ENCODE measurements at places on chromosomes 1 and 21.

DNA sequence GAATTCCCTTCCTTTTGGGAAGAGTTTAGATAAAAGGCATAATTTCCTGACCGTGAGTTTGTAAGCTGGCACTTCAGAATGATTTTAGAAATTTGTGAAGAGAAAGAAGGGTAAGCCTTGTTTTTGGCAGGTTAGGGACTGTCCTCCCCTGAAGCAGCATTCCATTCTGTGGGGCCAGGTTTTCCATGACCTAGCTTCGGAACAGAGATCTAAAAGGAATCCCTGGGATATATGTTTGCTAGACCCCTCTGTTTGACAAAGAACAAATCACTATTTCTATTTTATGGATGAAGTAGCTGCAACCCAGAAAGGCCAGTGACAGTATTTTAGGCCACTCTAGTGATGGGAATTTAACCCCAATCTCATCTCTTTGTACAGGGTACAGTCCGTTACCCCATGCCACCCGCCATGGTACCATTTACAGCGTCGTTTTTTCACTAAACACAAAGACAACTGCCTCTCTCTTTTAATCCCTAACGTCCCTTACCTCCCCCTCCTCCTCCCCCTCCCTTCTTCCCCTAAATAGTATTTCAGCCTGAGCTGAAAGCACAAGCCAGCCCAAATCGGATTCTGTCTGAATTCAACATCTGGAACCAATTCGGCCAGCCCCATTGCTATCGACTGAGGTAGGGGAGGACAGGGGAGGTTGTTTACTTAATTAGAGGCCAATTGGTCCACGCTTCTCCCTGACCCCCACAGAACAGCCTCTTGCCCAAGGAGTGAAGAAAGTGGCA, 23.4 kb upstream of the IKBKE start:
- no peak for DNase-seq

GRCh38 chr1:8412183-8412831, 94.4 kb downstream of the SLC45A1 start:
- no peak for DNase-seq

GRCh38 chr1:175540896-175541645, 202.3 kb downstream of the TNR start:
- no peak for DNase-seq

GRCh38 chr1:29583727-29584126, 347.4 kb downstream of the PTPRU start:
- no peak for DNase-seq

DNA sequence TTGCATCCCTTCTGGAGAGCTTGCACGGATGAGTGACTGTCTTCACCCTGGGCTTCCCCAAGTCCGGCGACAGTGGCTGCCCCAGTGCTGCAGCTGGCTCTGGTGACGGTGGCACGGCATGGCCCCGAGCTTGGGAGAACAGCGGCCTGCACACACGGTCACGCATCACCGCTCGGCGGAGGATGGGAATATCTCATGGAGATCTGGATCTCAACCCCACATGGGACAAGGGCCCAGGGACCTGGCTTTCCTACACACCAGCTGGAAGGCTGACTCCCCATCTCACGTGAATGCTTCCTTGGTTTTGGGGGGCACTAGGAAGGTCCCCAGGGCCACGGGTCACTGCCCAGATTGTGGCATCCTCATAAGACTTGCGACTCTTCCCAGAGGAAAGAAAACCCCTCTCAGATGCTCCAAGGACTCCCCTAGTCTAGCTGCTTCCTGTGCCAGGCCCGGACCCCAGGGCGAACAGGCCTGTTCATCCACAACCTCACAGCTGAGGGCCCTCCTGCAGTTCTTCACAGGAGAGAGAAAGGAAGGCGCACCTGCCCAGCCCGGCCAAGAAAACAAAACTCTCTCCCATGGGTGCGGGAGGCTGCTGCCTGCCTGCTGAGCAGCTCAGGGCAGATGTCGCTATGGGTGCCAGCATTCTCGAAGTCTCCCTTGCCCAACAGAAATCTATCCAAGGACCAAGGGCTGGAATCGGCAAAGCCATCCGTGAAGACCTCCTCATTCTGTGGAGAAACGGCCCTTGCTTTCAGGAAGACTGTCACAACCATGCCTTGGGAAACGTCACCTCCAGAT, 9.9 kb downstream of the CFAP410 start:
- DNase-seq: no peak

DNA sequence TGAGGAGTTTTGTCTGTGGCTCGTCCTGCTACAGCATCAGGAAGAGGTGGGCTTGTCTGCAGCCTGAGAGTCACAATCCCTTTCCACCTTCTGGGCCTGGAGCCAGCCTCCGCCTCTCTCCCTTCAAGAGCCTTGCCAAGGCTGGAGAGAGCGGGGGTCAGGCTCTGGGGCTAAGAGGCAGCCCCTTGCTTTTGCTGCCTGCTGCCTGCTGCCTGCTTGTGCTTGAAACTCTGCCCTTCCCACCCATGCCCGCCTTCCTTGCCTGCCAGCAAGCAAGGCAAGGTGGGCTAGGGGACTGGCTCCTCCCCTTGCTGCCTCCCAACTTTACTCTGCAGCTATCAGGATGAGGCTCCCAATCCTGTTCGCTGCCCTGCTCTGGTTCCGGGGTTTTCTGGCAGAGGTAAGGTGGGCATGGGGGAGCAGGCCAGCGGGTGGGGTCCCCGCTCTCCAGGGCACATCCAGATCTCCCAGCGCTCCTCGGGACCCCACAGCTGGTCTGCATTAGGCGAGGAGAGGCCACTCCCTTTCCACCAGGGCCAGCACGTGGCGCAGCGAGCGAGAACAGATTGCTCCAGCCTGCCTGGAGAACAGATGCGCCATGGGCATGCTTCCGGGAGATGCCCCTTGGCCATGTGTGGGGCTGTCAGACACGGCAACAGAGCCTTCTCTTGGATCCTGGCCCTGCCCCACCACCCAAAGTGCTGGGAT, 7.5 kb upstream of the PTPN7 start:
- DNase-seq: no peak

All from activated CD8-positive, alpha-beta memory T cell treated with anti-CD3 and anti-CD28 coated beads for 1 hour (primary cell).